ENCODE measurements at places on chromosomes 16 and 17.

DNA sequence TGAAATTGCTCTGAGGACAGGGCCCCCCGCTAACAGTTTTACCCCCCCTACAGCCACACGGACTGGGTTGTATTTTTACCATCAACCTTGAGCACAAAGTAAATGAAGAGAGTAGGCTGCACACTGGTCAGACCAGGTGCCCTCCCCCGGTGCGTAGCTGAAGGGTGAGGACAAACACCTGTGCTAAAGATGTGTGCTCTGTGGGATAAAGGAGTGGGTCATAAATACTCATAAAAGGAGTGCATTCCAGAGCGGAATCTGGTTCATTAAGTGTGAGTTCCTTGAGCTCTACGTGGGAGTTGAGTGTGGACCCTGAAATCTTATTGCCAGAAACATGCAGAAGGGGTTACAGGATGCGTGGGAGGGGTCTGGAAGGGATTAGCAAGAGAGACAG is 217.0 kb downstream of the CCDC182 start:
- DNase-seq, result no peak

DNA sequence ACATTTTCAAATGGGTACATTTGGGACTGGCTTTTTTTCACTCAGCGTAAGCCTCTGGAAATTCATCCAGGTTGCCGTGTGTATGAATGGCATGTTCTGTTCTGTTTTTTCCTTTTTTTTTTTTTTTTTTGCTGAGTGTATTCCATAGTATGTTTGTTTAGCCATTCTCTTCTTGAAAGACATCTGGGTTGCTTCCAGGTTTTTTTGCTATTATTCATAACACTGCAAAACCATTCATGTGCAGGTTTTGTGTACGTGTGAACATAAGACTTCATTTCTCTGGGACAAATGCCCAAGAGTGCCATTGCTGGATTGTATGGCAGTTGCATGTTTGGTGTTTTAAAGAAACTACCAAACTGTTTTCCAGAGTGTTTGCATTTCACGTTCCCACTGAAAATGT is 335.9 kb upstream of the TNRC6C start:
- DNase-seq, result no peak

DNA sequence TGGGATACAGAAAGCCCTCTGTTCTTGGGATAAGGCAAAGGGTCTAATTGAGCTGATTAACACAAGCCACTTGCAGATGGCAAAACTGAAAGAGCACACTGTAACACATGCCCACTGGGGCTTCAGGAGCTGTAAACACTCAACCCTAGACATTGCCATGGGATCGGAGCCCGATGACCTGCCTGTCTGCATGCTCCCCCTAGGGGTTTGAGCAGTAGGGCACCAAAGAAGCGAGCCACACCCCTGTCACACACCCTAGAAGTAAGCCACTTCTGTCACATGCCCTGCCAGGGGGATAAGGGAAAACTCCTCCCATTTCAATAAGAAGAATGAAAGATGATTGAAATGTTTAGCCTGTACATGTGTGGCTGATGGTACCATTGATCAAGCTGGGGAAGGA is 81.3 kb upstream of the IRX6 start:
- DNase-seq, result no peak

DNA sequence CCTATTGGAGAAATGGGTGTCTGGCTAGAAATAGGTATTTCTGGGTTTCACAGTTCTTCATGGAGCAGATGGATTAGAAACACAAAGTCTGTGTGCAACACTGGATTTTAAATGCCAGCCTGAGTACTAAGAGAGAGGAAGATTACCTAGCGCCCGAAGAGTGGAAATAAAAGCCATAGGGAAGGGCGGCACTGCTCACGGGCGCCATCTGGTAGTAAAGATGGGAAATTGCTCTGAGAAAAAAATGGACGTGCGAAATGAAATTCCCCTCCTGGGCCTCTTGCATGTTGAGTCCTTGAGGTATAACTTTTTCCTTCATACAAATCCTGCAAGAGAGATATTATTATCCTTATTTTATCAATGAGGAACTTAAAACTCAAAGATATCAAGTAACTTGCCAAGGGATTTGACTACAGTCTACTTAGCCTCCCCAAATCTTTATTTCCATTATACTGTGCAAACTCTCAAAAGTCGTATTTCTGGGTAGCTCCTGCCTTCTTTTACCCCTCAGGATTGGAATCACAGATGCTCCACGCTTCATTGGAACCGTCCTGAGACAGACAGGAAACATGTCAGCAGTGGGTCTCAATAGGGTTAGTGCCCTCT is 72.8 kb downstream of the MMD start:
- DNase-seq, result peak; percentile 64

All from activated CD4-positive, alpha-beta T cell treated with anti-CD3 and anti-CD28 coated beads for 36 hours (primary cell).